ENCODE measurements at places on chromosomes 7 and 10. TPM values are rescaled to one million over a fixed set of nuclear protein-coding genes. Genes with fewer than 3 reads are reported as not detected.

DNA sequence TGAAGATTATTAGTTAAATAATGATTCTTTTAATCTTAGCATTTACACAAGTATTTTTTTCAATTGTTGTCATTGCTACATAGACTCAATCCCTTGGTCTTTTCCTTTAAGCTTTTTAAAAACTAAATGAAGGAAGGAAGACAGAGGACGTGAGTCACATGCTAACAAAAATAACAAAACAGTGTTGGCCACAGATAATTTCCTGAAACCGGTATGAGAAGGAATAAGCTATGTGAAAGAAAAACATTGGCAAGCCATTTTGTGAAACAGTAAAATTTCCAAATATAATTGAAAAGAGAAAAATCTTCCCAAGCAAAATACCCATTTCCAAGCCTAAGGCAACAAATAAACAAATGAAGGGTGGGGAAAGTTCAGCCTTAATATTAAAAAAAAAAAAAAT, 223.0 kb downstream of the AHR start:
- DNase-seq: no peak

REPIN1 gene
- 218 TPM for total RNA-seq

DNA sequence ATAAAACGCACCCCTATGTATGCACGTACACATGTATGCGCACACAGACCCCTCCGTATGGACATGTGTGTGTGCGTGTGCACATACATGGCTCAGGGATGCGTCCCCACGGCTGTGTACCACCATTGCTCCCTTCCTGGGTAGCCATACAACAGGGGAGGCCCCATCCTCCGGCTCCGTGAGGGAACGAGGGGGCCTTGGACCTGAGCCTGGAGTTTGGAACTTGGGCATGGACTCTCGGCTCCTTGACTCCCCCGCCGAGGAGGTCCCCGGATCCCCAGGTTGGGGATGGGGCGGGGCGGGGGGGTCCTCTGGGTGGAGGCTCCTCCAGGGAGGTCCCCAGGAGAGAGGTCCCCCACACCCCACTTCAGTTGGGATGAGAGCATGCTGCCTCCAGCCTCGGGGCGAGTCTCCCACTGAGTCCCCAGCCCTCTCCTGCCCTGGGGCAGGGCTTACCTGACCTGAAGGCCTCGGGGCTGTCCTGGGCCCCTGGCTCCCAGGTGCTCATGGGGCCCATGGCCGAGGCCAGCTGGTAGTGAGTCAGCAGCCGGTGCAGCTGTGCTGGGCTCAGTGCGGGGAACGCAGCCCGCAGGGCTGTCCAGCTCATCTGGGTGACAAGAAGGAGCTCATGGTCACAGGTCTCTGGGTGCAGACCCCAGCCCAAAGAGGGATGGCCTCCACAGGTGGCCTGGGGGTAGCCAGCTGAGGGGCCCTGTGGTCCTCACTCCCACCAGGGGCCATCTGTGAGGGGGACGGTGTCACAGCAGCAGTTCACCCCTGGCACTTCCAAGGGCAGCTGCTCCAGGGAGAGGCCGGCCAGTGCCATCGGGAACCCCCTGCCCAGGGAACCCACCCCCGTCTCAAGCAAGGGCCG, 29.9 kb downstream of the AP5Z1 start:
- DNase-seq: no peak

- no peak for DNase-seq
These were observed 328.9 kb downstream of the RPS24 start for GRCh38 chr10:78362406-78363022.

DNA sequence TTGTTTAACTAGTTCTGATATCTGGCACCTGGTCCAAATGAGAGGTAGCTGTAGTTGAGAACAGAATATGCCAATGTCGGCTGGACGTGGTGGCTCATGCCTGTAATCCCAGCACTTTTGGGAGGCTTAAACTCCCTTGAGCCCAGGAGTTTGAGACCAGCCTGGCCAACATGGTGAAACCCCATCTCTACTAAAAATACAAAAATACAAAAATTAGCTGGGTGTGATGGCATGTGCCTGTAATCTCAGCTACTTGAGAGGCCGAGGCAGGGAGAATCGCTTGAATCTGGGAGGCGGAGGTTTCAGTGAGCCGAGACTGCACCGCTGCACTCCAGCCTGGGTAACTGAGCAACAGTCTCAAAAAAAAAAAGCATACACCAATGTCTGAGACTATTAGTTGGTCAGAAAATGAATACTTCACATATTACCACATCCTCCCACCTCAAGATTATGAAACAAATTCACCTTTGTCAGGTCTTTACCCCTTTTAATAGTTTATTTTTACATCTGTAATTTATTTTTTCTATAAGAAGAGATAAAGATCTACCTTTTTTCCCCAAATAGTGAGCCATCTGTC, 38.8 kb downstream of the EPC1 start:
- DNase-seq: no peak

- DNase-seq: no peak
These were observed 87.4 kb upstream of the SMNDC1 start for GRCh38 chr10:110392121-110392520.

DNA2 gene
- 17.0 TPM for total RNA-seq

DNA sequence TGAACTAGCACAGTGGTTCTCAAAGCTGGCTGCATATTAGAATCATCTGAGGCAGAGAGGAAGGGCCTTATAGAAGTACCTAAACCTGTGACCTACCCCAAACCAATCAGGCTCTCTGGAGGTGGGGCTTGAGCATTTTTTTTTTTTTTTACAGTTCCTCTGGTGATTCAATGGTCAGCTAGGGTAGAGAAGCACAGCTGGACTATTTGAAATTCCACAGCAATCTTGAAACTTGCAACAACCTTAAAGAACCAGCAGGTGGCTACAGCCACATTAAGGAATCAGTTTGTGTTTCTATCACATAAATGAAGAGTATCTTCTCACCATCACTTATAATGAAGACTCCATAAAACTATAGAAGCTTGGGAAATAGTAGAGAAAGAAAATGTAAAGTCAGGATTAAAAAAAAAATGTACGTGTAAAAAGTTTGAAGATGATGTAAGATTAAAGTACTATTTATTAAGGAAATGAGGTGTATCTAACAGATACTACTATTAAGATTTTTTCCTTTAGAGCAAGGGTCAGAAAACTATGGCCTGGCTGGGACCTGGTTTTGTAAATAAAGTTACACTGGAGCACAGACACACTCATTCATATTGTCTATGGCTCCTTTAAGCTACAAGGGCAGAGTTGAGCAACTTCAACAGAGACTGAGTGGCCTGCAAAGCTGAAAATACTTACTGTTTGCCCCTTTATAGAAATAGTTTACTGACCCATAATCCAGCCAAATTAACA, 3.8 kb downstream of the RTKN2 start:
- DNase-seq: peak; percentile 89

TWIST1 gene
- 0.22 TPM for total RNA-seq

PAX2 gene
- 7.5 TPM for total RNA-seq

DNA sequence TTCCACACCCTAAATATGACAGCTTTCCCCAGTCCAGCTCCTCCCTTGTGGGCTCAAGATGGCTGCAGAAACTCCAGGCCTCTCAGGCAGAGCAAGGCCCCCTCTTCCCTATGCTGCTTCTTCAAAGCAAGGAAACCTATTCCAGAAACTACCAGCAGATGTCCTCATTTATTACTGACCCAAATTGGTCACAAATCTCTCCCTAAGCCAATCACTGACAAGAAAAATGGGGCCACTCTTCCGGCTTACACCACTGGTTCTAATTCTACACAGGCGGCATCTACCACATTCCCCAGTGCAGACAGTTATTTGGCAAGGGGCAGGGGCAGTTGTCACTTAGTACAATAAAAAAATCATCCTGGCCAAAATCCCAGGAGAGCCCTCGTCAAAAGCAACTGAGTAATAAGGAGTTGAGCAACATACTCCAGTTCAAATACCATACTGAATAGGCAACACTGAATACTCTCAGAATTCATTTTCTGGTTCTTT, 150.4 kb downstream of the SFMBT2 start:
- DNase-seq: peak; percentile 38

- DNase-seq: peak; percentile 95
These were observed 2.3 kb upstream of the MIOS start for GRCh38 chr7:7564323-7564780.

- DNase-seq: no peak
These were observed 80.7 kb upstream of the SEC61G start for GRCh38 chr7:54839575-54840213.

IDI2 gene
- total RNA-seq: not detected

- DNase-seq: no peak
These were observed 711 bp downstream of the FAM221A start for GRCh38 chr7:23680414-23681405.

DYDC2 gene
- total RNA-seq: 0.22 TPM

FANK1 gene
- total RNA-seq: 2.8 TPM

DNA sequence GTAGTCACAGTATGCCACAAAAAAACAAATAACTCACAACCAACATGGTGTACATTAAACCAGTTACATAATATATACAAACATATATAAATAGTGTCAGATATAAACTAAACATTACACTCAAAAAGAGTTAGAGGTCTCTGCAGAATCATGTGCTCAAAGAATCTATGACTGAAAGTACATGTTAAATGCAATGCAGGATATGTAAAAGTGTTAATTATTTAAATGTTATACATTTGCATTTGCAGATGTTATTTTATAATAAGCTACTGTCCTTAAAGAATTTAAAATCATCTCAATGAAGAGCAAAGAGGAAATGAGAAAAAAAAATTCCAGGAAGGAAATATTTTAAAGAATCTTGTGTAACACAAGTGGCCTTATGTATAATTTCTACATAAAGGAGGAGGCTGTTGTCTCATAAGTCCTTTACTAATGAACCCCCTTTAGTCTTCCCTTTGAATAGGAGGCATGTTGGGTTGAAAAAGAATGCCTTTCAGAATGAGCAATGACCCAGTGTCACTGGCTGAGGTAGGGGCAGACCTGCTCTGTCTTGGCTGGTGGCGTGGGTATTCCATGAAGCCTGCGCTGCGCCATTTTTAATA, 148.9 kb downstream of the ITGA8 start:
- no peak for DNase-seq

LHPP gene
- total RNA-seq: 12.1 TPM

GRCh38 chr10:3792710-3793219, 7.8 kb upstream of the KLF6 start:
- no peak for DNase-seq

All from epithelial cell of proximal tubule (primary cell).